ENCODE measurements at places on chromosomes 11 and 22.

- no peaks in the 10 kb centered on the region for H3K36me3 ChIP-seq
- no peaks in the 10 kb centered on the region for H3K4me1 ChIP-seq
- DNase-seq: no peak
- no peaks in the 10 kb centered on the region for H3K27me3 ChIP-seq
Observed at GRCh38 chr11:88015170-88015569, 160.1 kb downstream of the RAB38 start.

- H3K27ac ChIP-seq: peak overlapping the region; percentile 49
- no peaks in the 10 kb centered on the region for H3K36me3 ChIP-seq
- peak; percentile 97 for DNase-seq
Observed at GRCh38 chr11:8671193-8671612, 11.3 kb downstream of the TRIM66 start.

GRCh38 chr22:18110194-18110953, at the start of gene TUBA8:
Gene TUBA8, plus strand, starts transcription at chr22:18110809. Its CDS starts 57 bp downstream, at chr22:18110866.
- DNase-seq: peak; percentile 16
- H3K27ac ChIP-seq: no peak within 1 kb of the TSS
- peaks cover 3% of the 10 kb centered on the region for H3K4me1 ChIP-seq
- peak within 1 kb of the TSS; percentile 32 for H3K4me3 ChIP-seq
- no peaks in the 10 kb centered on the region for H3K36me3 ChIP-seq

- H3K4me3 ChIP-seq: no peak overlapping the region
- H3K36me3 ChIP-seq: no peaks in the 10 kb centered on the region
- DNase-seq: no peak
- no peaks in the 10 kb centered on the region for H3K27me3 ChIP-seq
- no peaks in the 10 kb centered on the region for H3K4me1 ChIP-seq
Observed at GRCh38 chr11:83649528-83649855, 363.3 kb upstream of the CCDC90B start.

DNA sequence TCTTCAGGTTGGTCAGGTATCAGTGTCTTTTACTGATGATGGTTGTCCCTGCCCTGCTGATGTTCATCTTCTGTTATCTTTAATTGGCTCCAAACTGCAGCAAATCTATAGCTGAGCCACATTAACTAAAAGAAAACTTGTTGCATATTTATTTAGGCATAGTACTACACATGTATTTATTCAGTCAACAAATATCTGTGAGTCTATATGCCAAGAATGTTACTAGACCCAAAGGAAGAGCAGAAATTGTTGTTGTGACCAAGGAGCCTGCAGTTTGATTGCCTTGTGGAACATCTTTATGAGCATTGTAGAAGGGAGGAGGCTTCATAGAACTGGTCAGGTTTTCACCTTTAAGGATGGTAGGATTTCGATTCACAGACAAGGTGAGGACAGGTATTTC, 10.1 kb downstream of the BMAL1 start:
- peaks cover 3% of the 10 kb centered on the region for H3K4me1 ChIP-seq
- no peaks in the 10 kb centered on the region for H3K36me3 ChIP-seq
- H3K4me3 ChIP-seq: no peak overlapping the region
- no peak overlapping the region for H3K27ac ChIP-seq
- no peaks in the 10 kb centered on the region for H3K27me3 ChIP-seq
- DNase-seq: no peak

GRCh38 chr11:33412241-33412640, 155.1 kb downstream of the HIPK3 start:
- no peaks in the 10 kb centered on the region for H3K36me3 ChIP-seq

- peak; percentile 47 for DNase-seq
- H3K4me1 ChIP-seq: peaks cover 2% of the 10 kb centered on the region
- peak within 1 kb of the TSS; percentile 58 for H3K4me3 ChIP-seq
- no peaks in the 10 kb centered on the region for H3K36me3 ChIP-seq
- H3K27me3 ChIP-seq: peaks cover 27% of the 10 kb centered on the region
Observed at GRCh38 chr11:7513234-7514098, at the start of gene PPFIBP2. Gene PPFIBP2, plus strand, starts transcription at chr11:7513999. Its CDS starts 35,477 bp downstream, at chr11:7549476.

- H3K36me3 ChIP-seq: no peaks in the 10 kb centered on the region
- no peaks in the 10 kb centered on the region for H3K27me3 ChIP-seq
- DNase-seq: no peak
- no peak overlapping the region for H3K27ac ChIP-seq
Observed at GRCh38 chr11:109401545-109401944, 20.4 kb upstream of the C11orf87 start.

DNA sequence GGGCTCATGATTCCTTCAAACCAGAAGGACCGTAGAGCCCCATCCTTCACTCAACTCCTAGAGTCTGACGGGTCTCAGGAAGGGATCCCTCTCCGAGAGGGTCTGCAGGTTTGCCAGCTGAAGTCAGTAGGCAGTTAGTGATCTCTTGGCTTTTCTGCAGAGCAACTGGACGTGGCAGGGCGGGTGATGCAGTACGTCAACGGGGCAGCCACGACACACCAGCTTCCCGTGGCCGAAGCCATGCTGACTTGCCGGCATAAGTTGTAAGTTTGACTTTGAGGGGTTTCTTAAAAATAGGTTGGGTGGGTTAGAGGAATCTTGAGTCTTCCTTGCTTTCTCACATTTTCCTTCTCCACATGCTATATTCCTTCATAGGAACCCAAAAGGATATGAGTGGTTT, 33.3 kb upstream of the RAB1B start:
- no peaks in the 10 kb centered on the region for H3K4me1 ChIP-seq
- no peak overlapping the region for H3K27ac ChIP-seq

DNA sequence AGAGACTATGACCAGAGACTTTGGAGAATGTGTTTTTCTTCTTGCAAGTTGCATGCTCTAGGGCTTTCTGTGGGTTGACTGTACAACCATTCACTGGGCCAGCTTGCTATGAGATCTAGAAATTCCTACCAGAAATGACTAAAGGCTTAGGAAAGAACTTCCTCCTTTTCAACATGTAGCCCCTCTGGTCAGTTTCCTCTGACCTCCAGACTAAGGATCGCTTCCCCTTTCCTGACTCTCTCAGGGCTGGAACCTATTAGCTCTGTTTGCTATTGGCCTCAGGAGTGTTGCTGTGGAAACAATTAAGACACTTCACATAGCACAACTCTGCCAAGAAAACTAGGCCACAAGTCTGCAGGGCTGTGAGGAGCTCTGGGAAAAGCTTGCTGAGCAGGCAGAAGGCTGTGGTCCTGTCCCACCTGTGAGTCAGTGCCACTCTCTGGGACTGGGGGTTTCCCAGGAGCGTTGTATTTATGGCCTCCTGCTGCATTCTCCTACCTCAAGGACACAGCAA, 10.7 kb downstream of the CRY2 start:
- DNase-seq: peak; percentile 84
- no peak overlapping the region for H3K4me3 ChIP-seq
- peak overlapping the region; percentile 75 for H3K27ac ChIP-seq
- H3K36me3 ChIP-seq: peaks cover 24% of the 10 kb centered on the region
- no peaks in the 10 kb centered on the region for H3K27me3 ChIP-seq

- H3K27me3 ChIP-seq: peaks cover 15% of the 10 kb centered on the region
- no peak for DNase-seq
- no peak overlapping the region for H3K4me3 ChIP-seq
- no peaks in the 10 kb centered on the region for H3K36me3 ChIP-seq
- no peak overlapping the region for H3K27ac ChIP-seq
Observed at GRCh38 chr11:45053736-45054446, 92.5 kb upstream of the PRDM11 start.
